ENCODE measurements at places on chromosomes 3 and 15.
A peak's percentile ranks its signal among the peaks of the same experiment; 100 is the strongest.

- H3K4me3 ChIP-seq = no peak overlapping the region
- H3K27ac ChIP-seq = no peak overlapping the region
- peaks cover 20% of the 10 kb centered on the region for H3K4me1 ChIP-seq
Measured at GRCh38 chr3:47016934-47017435, 37.5 kb downstream of the NBEAL2 start.

GRCh38 chr3:182183716-182184430 is 472.1 kb downstream of the SOX2 start:
- no peak for DNase-seq
- H3K4me1 ChIP-seq = peaks cover 4% of the 10 kb centered on the region
- no peak overlapping the region for H3K4me3 ChIP-seq
- no peaks in the 10 kb centered on the region for H3K36me3 ChIP-seq

- H3K27ac ChIP-seq = no peak overlapping the region
- no peaks in the 10 kb centered on the region for H3K27me3 ChIP-seq
- H3K4me1 ChIP-seq = no peaks in the 10 kb centered on the region
- DNase-seq = no peak
Measured at GRCh38 chr3:148922467-148922866, 57.4 kb downstream of the CPA3 start.

- no peaks in the 10 kb centered on the region for H3K27me3 ChIP-seq
- peak; percentile 12 for DNase-seq
- H3K36me3 ChIP-seq = no peaks in the 10 kb centered on the region
- no peaks in the 10 kb centered on the region for H3K4me1 ChIP-seq
- no peak overlapping the region for H3K4me3 ChIP-seq
Measured at GRCh38 chr3:116135457-116136085, 309.7 kb downstream of the LSAMP start.

DNA sequence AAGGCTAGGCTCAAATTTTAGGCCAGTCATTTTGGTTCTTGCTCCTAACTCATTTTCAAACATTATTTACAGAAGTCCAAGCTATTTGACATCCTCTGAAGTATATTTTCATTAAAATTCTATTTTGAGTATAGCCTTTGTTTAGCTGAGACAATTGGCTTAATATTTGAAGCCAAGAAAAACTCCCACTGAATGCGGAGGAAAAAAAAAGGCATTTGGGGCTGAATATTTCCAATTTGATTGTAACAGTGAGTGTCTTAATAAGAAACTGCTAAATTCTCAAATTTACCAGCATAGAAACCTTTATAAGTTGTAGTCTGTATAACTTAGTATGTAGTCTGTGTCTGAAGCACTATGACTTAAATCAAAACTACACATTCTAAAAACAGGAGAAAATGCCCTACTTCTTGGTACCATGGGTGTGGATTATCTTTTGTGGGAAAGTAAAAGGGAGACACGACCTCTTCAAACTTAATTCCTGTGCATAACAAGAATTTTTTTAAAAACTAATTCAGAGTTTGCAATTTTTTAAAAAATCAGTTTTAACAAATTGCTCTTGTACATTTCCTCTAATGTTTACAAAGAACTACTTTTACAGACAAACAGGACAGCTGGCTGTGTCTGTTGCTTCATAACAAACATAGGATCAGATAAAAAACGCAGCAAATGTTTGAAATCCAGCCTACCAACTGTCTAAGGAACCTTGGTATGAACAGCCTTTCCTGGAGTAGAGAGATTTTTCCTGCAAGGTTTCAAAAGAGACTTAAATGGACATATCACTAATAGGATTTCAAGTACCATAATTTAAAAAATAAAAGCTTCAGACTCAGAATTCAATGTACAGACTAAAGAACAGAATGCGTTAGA is 52.7 kb upstream of the LMOD3 start:
- H3K27me3 ChIP-seq = no peaks in the 10 kb centered on the region
- no peaks in the 10 kb centered on the region for H3K36me3 ChIP-seq
- peaks cover 27% of the 10 kb centered on the region for H3K4me1 ChIP-seq
- no peak overlapping the region for H3K27ac ChIP-seq
- no peak overlapping the region for H3K4me3 ChIP-seq

DNA sequence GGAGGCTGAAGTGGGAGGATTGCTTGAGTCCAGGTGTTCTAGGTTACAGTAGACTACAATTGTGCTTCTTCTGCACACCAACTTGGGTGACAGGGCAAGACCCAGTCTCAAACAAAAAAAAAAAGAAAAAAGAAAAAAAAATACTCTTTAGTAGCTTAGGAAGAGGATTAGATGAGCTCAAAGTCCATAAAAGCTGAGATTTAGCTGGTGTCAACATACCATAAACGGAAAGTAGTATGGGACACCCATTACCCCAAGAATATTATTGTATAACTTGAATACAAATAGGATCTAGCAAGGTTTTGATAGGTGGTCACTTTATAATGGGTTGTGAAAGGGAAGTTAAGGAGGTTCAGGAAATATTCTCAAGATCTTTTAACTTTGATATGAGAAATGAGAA is 38.0 kb upstream of the ULK4 start:
- no peaks in the 10 kb centered on the region for H3K27me3 ChIP-seq
- H3K27ac ChIP-seq = no peak overlapping the region
- H3K4me3 ChIP-seq = no peak overlapping the region
- H3K4me1 ChIP-seq = no peaks in the 10 kb centered on the region

- H3K27ac ChIP-seq = no peak within 1 kb of the TSS
- no peak within 1 kb of the TSS for H3K4me3 ChIP-seq
- no peaks in the 10 kb centered on the region for H3K36me3 ChIP-seq
- H3K4me1 ChIP-seq = peaks cover 5% of the 10 kb centered on the region
- no peaks in the 10 kb centered on the region for H3K27me3 ChIP-seq
Measured at GRCh38 chr15:45129651-45130129, at the start of the genes DUOX1 and DUOXA1. Gene DUOX1 (plus strand): TSS chr15:45129994. CDS start chr15:45131967, 1,973 bp downstream. Gene DUOXA1 (minus strand): TSS chr15:45129879. CDS start chr15:45123014, 6,865 bp downstream.

DNA sequence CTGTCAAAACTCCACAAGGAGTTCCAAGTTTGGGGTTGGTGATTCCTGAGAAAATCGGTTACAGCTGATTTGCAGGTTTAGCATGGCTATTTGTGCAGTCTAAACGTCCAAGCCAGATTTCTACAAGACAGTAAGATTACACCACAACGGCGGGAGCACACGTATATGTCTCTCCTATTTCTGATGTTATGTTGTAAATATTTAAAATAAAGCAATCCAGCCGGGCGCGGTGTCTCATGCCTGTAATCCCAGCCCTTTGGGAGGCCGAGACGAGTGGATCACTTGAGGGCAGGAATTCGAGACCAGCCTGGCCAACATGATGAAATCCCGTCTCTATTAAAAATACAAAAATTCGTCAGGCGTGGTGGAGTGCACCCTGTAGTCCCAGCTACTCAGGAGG is 106.8 kb upstream of the IGF1R start:
- no peak overlapping the region for H3K27ac ChIP-seq
- H3K27me3 ChIP-seq = no peaks in the 10 kb centered on the region
- no peaks in the 10 kb centered on the region for H3K4me1 ChIP-seq
- no peak for DNase-seq
- H3K36me3 ChIP-seq = no peaks in the 10 kb centered on the region

Data from body of pancreas (tissue), 4 donors.